Hematopoietic multipotent progenitor cell treated with erythropoietin and hydrocortisone succinate and interleukin-3 and kit ligand, for 15 days (in vitro differentiated cells): ENCODE measurements at places on chromosomes 11 and 22.

DNA sequence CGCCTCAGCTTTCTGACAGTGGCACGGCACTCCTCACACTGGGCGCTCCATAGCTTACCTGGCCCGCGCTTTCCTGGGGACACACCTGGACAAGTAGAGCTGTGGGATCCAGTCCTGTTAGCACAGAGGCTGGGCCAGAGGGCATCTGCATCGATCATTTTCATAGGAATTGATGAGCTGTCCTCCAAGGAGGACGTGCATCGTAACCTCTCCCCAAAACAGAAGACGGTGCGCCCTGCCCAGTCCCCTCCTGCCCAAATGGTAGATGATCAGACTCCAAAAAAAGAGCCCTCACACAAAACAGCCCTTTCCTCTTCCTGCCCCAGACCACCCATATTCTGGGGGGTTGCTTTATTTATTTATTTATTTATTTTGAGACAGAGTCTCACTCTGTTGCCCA is 161.2 kb downstream of the CTTN start:
- no peak for DNase-seq

- DNase-seq, result no peak
These were observed 303.4 kb upstream of the SYN3 start for GRCh38 chr22:33361581-33361980.

GRCh38 chr22:45772743-45773142 is 101.1 kb downstream of the ATXN10 start:
- DNase-seq, result no peak

DNA sequence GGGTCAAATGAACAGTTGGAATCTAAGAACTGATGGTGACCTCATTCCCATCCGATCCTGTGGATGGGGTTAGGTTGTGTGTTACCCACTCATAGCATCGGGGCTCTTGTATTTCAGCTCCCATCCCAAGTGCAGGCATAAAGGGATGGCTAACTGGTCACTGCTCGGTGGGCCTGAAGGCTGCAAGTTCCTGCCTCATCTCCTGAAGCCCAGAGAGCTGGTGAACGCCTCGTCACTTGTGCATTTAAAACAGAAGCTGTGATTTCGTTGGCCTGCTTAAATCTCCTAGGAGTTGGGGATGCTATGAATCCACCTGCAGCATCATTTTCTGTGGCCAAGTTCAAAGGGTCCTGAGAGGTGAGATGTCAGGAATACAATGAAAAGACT is 477.0 kb downstream of the TBC1D22A start:
- no peak for DNase-seq

- DNase-seq, result no peak
These were observed 18.8 kb downstream of the TMEM218 start for GRCh38 chr11:125092669-125093068.

DNA sequence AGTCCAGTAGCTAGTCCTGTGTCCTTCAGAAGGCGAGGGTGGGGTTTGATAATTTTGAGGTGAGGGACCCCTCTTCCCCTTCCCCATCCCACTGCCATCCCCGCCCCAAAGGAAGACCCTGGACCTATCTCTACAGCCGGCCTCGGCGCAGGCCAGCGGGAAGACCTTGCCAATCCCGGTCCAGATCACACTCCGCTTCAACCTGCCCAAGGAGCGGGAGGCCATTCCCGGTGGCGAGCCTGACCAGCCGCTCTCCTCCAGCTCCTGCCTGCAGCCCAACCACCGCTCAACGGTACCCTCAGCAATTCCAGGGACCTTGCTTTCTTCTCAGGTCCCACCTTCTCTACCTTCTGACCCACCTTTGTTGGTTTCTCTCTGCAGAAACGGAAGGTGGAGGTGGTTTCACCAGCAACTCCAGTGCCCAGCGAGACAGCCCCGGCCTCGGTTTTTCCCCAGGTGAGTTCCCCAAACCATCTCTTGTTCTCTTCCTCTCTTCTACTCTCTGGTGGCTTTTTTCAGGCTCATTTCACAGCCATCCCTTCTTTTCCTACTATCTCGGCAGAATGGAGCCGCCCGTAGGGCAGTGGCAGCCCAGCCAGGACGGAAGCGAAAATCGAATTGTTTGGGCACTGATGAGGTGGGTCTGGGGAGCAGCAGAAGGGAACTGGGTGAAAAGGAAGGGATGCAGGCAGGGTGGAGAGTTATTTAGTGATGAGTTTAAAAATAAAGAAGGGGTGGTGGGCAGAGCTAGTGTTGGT is 1.3 kb downstream of the KAT5 start:
- no peak for DNase-seq

GRCh38 chr11:1155274-1155693 is 2.5 kb upstream of the MUC5AC start:
- no peak for DNase-seq

GRCh38 chr11:6586434-6587359 is 16.7 kb downstream of the RRP8 start:
- no peak for DNase-seq

DNA sequence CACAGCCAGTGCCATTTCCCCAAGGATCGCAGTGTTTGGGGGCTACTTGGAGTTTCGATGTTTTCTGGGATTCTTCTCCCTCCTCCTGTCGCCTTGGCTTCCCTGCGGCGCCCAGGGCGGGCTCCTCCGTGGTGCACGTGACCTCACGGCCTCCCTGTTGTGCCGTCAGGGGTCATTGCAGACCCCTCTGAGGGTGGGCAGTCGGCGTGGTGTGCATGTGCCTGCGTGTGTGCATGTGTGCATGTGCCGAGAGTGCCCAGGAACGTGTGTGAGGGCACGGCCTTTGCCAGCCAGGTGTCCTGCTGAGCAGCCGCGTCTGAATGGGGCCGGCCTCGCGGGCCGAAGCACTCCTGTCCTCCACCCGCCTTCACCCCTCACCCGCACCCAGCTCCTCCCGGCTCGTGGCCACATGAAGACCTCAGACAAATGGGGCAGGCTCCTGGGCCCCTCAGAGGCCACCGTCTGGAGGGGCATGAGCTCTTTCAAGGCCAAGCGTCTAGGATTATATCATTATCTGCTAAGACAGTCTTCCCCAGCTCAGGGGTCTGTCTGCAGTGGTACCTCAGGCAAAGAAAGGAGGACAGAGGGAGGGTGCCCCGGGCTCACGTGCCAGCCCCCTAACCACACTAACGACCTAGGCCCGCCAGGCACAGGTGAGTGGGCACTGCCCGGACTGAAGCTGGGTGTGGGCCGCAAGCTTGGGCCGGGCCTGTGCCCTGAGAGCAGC is 9.4 kb upstream of the MRPL23 start:
- no peak for DNase-seq
